Activated naive CD4-positive, alpha-beta T cell treated with Interleukin-2 at 50 U/mL for 16 hours (primary cell): ENCODE measurements at places on chromosomes 7 and 10.

GRCh38 chr10:121830101-121830500 is 97.7 kb downstream of the ATE1 start:
- DNase-seq = no peak

- no peak for DNase-seq
Measured at GRCh38 chr7:4951304-4951703, 7.7 kb downstream of the MMD2 start.

DNA sequence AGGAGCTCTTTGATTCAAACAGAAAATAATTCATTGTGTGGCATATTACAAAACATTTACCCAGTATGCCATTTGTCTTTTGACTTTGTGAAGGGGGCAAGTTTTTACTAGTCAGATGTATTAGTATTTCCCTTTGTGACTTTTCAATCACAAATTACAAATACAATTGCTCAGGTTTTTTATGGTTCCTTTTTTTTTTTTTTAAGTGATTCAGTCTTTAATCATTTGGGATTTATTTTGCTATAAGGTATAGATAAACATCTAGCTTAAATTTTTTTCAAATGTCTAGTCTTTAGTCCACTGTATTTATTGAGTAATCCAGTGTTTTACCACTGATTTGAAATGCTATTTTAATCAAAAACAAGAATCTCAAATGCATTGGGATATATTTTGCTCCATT is 75.9 kb downstream of the AOAH start:
- no peak for DNase-seq

DNA sequence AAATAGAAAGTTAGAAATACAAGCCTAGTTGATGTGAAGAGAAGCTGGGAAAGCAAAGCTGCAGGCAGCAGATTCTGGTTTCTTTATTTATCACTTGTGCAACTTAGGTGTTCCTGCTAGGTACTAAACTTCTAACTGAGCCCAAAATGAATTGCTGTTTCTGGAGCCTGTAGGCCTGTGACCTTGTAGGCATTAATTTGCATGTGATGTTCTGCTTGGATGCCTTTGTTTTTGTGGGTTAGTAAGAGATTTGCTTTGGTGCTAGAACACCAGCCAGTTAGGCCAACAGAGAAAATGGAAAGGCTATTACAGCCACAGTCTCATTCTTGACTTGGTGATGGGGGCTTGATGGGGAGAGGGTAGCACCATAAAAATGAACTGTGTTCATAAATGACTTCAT is 370.7 kb downstream of the PPP1R3A start:
- no peak for DNase-seq

- DNase-seq = peak; percentile 6
Measured at GRCh38 chr10:112532189-112532588, 85.2 kb downstream of the VTI1A start.

DNA sequence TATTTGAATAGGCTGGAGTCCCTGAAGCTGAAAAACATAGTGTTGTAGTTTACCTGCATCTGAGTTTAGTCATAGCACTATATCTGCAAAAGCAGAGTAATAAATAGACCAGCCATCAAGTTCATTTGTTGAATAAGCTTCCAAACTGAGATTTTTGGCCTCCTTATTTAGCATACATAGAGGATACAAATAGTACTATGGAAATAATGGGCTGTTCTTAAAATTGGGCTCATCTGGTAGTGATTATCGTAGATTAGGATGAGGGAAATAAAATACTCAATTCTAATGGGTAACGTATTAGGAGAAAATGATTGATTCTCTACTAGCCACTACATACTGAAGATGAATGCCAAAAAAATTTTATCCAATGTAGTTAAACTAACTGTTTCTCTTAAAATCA is 41.4 kb upstream of the TMEM196 start:
- no peak for DNase-seq

- no peak for DNase-seq
Measured at GRCh38 chr10:63173468-63174232, 40.5 kb downstream of the NRBF2 start.

- DNase-seq = no peak
Measured at GRCh38 chr10:70379581-70380176, 2.7 kb downstream of the LRRC20 start.

DNA sequence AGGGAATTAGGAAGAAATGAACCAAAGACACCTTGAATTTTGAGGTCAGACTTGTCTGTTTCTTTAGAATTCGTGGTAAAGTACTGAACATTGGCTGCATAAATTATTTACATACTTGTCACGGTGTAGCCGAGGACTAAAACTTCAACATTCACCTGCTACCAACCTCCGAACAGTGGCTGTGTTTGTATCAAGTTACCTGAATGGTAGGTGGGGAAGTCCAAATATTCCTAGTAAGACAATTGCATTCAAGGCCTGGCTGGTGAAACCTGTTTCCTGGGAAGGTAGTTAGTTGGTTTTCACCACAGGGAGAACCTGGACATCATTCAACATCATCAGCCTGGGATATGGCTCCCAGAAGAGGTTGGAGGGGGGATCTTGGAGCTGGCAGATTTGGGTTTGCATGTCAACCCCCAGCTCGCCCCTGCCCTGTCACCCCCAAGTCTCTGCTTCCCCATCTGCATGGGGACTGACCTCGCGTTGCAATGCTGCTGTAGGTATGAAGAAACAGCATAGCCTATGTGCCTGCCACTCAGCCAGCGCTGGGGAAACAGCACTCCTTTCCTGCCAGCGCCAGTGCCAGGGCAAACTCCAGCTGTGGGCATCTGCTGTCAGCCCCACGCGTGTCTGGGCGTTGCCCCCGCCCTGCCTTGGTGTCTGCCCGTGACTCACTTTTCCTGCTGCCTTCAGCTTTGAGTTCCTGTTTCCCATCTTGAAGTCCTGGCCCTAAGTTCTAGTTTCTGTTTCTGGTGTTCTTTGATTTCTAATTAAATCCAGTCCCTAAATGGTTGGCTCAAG is 12.7 kb upstream of the LARP4B start:
- DNase-seq = peak; percentile 29

DNA sequence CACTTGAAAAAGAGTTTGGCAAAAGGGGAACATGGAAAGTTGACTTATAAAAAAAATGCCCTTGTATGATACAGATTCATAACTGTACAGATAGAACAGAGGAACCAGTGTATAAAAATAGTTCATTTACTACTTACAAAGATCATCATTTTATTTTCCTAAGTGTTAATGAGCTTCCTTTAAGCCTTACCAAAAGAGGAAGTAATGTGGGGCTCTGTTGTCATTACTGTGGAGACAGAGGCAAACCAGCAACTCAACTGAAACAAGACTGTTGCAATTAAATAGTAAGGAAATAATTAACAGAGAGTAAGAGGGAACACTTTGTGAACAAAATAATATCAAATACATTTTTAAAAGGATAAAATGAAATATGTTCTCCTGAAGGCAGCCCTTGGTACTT is 526.2 kb upstream of the ADARB2 start:
- DNase-seq = no peak

- peak; percentile 10 for DNase-seq
Measured at GRCh38 chr10:96511044-96511945, 2.4 kb downstream of the TLL2 start.

GRCh38 chr7:66119245-66119850 is 4.7 kb downstream of the CRCP start:
- no peak for DNase-seq

DNA sequence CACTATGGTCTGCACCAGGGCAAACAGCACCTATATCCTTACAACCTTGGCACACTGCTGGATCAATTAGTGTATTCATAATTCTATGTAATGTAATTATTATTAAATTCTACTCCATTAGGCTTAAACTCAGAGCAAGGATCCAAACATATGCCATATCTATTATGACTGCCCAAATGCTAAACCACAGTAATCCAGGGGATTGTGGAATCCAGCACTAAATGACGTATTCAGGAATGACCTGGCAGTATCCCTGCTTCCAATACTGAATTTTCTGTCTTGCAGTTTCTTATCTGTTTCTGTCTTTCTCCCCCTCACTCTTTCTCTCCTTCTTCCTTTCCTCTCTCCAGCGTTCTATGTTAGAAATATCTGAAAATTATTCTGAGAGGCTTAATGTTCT is 16.5 kb upstream of the UBE2D1 start:
- no peak for DNase-seq

DNA sequence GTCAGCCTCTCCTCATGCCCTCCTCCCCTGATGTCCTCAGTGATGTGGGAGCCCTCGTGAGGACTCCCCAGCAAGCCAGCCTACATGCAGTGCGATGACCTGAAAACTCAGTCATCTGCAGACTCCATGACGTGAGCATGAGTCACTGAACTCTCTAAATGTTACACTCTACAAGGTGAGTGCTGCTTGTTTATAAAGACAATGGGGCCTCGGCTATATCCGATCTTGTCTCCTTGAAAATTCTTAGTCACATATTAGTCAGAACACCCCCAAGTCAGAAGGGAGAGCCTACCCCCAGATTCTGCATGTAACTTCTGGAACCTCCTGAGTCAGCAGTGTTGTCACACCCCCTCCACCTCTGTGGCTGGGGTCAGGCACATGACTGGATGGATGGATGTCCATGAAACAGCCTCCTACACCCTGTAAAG is 673.8 kb downstream of the INHBA start:
- DNase-seq = no peak
